ENCODE measurements at places on chromosomes 7 and 10. TPM values are rescaled to one million over a fixed set of nuclear protein-coding genes. Genes with fewer than 3 reads are reported as not detected.

DNA sequence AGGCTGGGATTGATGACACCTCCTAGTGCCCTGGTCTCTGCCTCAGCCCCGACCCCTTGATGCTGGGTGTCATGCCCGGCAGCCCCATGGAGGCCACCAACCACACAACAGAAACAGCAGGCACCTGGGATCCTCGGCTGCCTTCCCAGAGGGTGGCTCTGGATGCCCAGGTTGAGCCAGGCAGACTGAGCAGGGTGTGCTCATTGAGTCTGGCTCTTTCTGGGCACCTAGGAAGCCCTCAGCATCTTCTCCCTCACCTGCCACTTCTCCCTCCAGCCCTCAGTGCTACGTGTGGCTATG is 484.5 kb upstream of the MGMT start:
- H3K4me3 ChIP-seq: no peak overlapping the region
- no peak for DNase-seq
- no peak overlapping the region for H3K27ac ChIP-seq
- H3K36me3 ChIP-seq: no peaks in the 10 kb centered on the region
- no peaks in the 10 kb centered on the region for H3K27me3 ChIP-seq
- H3K4me1 ChIP-seq: no peaks in the 10 kb centered on the region

NXPH1 gene
- 0.06 TPM for polyA plus RNA-seq

- no peaks in the 10 kb centered on the region for H3K27me3 ChIP-seq
- H3K4me1 ChIP-seq: no peaks in the 10 kb centered on the region
- no peak for DNase-seq
- no peak overlapping the region for H3K27ac ChIP-seq
- H3K36me3 ChIP-seq: no peaks in the 10 kb centered on the region
Measured at GRCh38 chr7:82975811-82976468, 186.7 kb downstream of the PCLO start.

DNA sequence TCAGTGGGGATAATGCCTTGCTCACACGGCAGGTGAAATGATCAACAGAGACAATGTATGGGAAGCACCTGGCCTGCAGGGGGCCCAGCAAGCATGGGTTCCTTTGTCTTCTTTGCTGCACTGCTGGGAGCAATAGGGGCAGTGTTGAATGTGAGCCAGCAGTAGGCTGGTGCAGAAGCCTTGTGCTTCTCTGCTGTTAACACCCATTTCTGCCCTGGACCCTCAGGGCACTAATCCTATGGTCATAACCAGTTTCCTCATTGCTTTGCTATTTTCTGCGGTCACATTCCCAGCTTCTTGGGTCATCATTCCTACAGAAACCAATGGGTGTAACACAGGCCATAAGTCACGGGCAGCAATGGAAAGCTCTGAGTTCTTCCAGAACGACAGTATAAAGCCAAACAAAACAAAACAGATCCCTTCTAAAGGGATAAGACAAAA is 10.9 kb upstream of the LGI1 start:
- no peaks in the 10 kb centered on the region for H3K27me3 ChIP-seq
- DNase-seq: peak; percentile 75
- peaks cover 17% of the 10 kb centered on the region for H3K4me1 ChIP-seq
- no peak overlapping the region for H3K4me3 ChIP-seq
- H3K36me3 ChIP-seq: no peaks in the 10 kb centered on the region

- no peak for DNase-seq
- H3K4me1 ChIP-seq: no peaks in the 10 kb centered on the region
Measured at GRCh38 chr10:131920693-131921092, 19.9 kb downstream of the PPP2R2D start.

DNA sequence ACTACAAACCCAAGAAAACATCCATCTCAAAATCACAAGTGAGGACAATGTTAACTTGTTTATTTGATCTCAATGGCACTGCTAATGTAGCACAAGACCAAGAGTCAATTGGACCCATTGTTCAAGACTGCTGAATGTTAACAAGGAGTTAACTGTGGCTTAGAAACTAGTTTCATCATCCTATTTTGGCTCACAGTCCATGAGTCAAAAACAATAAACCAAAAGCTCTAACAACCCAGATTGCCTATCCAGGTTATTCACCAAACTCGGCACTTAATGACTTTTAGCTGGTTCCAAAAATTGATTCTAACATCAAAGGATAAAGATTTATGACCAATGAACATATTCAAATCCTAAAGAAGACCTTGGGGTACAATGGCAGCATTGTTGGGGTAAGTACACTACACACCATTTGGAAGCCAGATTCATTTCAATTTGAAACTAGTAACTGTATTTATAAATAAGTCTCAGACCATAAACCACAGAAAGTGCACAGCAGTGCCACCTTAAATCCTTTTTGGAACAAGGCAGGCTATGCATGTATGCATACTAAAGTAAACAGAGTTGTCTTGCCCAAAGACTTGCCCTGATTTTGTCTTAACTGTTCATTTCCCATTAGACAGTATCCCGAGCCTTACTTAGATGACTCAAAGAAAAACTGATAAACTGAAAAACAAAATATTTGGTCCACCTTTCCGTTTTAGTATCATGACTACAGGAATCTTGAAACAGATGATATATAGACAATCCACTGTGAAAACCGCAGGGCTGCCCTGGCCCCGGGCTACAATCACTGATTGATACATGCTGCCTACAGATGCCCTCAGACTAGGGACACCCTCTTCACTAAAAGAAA is 84.5 kb downstream of the SRPK2 start:
- H3K4me3 ChIP-seq: no peak overlapping the region
- H3K36me3 ChIP-seq: no peaks in the 10 kb centered on the region
- no peak for DNase-seq
- H3K27ac ChIP-seq: no peak overlapping the region
- H3K27me3 ChIP-seq: no peaks in the 10 kb centered on the region

GRCh38 chr7:122307228-122307621 is 2.7 kb upstream of the FEZF1 start:
- DNase-seq: no peak
- H3K27ac ChIP-seq: no peak overlapping the region
- no peak overlapping the region for H3K4me3 ChIP-seq
- H3K36me3 ChIP-seq: no peaks in the 10 kb centered on the region
- peaks cover 98% of the 10 kb centered on the region for H3K27me3 ChIP-seq

GRCh38 chr10:15745751-15746150 is 26.0 kb upstream of the ITGA8 start:
- no peak overlapping the region for H3K4me3 ChIP-seq
- no peak overlapping the region for H3K27ac ChIP-seq
- no peaks in the 10 kb centered on the region for H3K27me3 ChIP-seq
- H3K36me3 ChIP-seq: no peaks in the 10 kb centered on the region
- H3K4me1 ChIP-seq: no peaks in the 10 kb centered on the region

DNA sequence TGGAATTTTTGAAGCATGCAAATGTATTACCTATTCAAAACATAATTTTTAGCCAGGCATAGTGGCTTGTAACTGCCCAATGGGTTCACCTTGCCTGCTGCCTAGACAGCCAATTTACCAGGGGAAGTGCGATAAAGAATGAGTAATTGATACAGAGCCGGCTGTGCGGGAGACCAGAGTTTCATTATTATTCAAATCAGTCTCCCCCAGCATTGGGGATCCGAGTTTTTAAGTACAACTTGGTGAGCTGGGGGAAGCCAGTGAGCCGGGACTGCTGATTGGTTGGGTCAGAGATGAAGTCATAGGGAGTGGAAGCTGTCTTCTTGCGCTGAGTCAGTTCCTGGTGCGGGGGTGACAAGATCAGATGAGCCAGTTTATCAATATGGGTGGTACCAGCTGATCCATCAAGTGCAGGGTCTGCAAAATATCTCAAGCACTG is 29.1 kb upstream of the NRBF2 start:
- no peaks in the 10 kb centered on the region for H3K36me3 ChIP-seq
- DNase-seq: no peak
- H3K27me3 ChIP-seq: no peaks in the 10 kb centered on the region
- H3K27ac ChIP-seq: no peak overlapping the region
- no peaks in the 10 kb centered on the region for H3K4me1 ChIP-seq
- no peak overlapping the region for H3K4me3 ChIP-seq

GPNMB gene
- 6.0 TPM for polyA plus RNA-seq

GRCh38 chr10:58554316-58554715 is 41.6 kb downstream of the BICC1 start:
- H3K4me3 ChIP-seq: no peak overlapping the region
- DNase-seq: no peak
- H3K27me3 ChIP-seq: no peaks in the 10 kb centered on the region

DNA sequence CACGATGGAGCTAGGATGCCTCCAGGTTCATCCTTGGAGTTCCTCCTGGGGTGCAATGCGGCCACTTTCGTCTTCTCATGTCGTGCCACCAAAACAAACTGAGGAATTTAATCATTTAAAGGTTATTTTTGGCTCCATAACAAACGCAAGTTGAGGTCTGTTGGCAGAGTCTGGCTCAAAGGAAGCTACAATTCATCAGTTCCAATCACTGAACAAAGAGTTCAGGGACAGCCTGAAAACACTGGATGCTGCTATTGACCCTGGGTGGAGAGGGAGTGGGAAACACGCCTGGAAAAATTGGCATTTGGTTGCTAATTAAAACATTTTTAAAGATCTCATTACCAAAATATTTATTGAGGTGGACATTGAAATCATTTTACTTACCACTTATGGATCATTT is 11.4 kb upstream of the MGMT start:
- no peaks in the 10 kb centered on the region for H3K4me1 ChIP-seq
- no peak overlapping the region for H3K4me3 ChIP-seq
- H3K27me3 ChIP-seq: peaks cover 33% of the 10 kb centered on the region
- no peaks in the 10 kb centered on the region for H3K36me3 ChIP-seq

CRPPA gene
- polyA plus RNA-seq: 1.8 TPM

RAB19 gene
- 1.2 TPM for polyA plus RNA-seq

HYAL4 gene
- polyA plus RNA-seq: not detected

GRCh38 chr7:30977896-30978564 is 14.3 kb downstream of the GHRHR start:
- DNase-seq: peak; percentile 58
- no peak overlapping the region for H3K27ac ChIP-seq
- no peaks in the 10 kb centered on the region for H3K36me3 ChIP-seq
- no peak overlapping the region for H3K4me3 ChIP-seq
- H3K4me1 ChIP-seq: peaks cover 10% of the 10 kb centered on the region

SUN3 gene
- not detected for polyA plus RNA-seq

RBM20 gene
- 0.96 TPM for polyA plus RNA-seq

DNA sequence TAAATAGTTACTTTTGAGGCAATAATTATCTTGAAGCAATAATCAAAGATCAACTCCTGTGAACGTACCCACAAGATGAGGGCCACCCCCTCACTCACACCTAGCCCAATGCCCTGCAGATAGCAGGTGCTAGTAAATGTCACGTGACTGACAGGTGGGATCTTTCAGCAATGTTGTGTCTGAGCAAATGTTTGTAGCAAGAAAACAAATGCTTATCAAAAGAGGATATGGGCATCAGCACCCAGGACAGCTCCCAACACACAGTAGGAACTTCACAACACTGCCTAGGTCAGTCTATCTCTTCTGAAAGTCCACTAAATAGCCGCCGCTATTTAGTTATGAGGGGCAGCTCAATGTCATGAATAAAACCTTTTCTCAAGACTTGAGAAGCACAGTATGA is 120.8 kb upstream of the PDLIM1 start:
- H3K27ac ChIP-seq: no peak overlapping the region
- no peak overlapping the region for H3K4me3 ChIP-seq
- H3K27me3 ChIP-seq: no peaks in the 10 kb centered on the region
- no peaks in the 10 kb centered on the region for H3K4me1 ChIP-seq
- no peak for DNase-seq

GRCh38 chr10:131047501-131047900 is 264.0 kb downstream of the TCERG1L start:
- no peak overlapping the region for H3K4me3 ChIP-seq
- H3K27ac ChIP-seq: no peak overlapping the region
- DNase-seq: no peak
- H3K27me3 ChIP-seq: peaks cover 5% of the 10 kb centered on the region
- no peaks in the 10 kb centered on the region for H3K36me3 ChIP-seq
